ENCODE measurements at places on chromosomes 7 and 10.

DNA sequence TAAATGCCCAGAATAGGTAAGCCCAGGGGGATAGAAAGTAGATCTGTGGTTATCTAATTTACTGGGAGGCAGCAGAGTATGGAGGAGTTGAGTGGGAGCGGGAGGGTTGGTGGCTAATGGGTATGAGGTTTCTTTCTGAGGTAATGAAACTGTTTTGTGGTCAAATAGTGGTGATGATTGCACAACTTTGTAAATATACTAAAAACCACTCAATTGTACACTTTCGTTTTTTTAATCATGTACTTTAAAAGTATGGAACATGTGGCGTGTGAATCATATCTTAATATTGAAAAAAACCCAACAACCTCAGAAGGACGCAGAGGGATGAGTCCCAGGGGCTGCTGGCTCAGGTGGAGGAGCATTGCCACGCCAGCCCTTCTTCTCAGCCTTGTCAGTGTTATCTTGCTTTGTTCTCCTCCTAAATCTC lies 118.1 kb downstream of the WDR11 start:
- DNase-seq = no peak

DNA sequence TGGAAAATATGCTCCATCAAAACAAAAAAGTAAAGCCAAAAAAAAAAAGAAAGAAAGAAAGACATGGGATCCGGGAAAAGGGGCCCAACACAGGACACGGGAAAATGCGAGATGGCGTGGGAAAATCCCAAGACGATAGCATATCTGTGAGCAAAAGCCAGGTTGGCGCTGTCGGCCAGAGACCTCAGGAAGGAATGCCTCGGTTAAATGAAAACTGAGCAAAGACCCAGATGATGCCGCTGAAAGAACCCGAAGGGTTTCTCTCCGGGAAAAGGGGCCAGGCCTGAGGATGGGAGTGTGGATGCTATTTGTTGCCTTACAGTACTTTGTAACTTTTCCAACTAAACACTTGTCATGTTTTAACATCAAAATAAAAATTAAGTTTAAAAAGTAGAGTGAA lies 49.5 kb upstream of the PPP2R2D start:
- DNase-seq = no peak

GRCh38 chr7:91835091-91835825 lies 45.2 kb downstream of the MTERF1 start:
- no peak for DNase-seq

- DNase-seq = no peak
These were observed 5.9 kb downstream of the SLIT1 start for GRCh38 chr10:97179731-97180362.

DNA sequence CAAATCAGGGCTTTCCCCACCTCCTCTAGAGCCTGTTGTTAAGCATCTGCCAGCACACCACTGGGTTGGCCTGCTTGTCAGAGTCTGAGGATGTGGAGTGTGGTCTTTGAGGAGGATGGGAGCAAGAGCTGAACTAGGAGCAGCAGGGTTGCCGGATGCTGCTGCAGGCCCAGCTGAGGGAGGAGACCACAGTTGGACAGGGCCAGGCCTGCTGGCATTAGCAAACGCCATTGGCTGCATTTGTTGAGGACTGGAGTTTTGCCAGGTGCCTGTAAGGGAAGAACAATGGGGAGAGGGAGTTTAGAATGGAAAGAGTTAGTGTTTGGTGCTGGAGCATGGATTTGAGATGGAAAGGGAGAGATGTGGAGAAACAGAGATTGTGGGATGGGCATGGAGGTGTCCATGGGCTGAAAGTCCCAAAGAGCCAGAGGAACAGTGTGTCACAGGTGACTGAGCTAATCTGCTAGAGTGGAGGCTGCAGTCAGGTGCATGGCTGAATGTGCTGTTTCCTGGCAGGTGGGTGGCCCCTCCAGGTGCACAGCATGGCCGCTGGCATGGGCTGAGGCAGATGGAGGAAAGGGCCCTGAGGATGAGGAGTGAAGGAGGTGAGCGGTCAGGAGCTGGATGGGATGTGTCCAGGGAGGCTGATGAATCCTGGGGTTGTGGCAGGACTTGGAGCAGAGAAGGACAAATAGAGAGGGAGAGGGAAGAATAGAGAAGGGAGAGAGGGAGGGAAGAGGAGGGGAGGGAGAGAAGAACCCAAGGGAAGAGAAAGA lies 40.7 kb downstream of the LEP start:
- no peak for DNase-seq

GRCh38 chr10:125551247-125551646 lies 131.7 kb downstream of the TEX36 start:
- no peak for DNase-seq

DNA sequence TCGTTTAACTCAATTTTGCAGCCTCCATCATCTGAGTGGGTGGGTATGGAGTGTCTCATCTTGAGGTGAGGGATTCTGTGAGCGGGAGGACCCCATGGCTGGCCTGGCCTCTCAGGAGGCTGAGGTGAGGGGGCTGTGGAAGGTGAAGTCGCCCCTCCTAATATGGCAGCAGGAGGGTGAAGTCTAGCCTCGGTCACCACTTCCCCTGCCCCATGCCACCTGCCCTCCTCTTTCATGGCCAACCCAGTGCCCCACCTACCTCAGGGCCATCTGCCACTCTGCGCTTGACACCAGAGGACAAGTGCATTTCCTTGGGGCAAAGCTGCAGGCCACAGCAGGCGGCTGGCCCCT lies 8.7 kb downstream of the RASGEF1A start:
- DNase-seq = no peak

DNA sequence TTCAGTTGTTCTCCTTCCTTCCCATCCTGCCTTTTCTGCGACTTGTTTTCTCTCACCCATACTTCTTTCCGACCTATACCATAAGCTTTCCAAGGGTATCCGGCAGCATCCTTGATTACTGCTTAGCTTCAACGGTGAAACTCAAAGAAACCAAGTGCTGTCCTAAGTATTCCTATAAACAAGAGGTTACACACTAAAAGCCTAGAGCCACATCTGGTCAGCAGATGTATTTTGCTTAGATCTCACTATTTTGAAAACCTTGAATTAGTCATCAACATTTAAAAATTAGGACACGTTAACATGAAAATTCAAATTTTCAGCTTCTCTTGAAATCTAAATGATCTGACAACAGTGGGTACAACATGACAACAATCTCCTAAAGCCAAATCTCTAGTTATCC lies 20.0 kb downstream of the ARHGAP21 start:
- DNase-seq = no peak

- no peak for DNase-seq
These were observed 247.3 kb upstream of the PITRM1 start for GRCh38 chr10:3419719-3420495.

- DNase-seq = no peak
These were observed 7.7 kb upstream of the GSTK1 start for GRCh38 chr7:143255564-143255963.

DNA sequence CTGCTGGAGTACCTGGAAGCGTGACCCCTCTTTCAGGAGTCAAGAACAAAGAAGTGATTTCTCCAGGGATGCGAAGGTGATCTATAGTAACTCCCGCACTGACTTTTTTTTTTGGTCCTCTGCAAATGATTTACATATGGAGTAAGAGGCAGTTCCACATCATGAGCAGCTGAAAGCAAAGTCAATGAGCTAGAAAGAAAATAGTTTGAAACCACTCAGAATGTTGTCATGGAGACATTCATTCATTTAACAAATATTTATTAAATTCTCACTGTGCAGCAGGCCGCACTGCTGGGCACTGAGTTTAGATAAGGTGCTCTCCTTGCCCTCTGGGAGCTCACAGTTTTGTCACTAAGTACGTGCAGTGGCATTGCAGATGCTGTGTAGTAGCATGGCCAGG lies 206.7 kb downstream of the CAMK1D start:
- DNase-seq = no peak

DNA sequence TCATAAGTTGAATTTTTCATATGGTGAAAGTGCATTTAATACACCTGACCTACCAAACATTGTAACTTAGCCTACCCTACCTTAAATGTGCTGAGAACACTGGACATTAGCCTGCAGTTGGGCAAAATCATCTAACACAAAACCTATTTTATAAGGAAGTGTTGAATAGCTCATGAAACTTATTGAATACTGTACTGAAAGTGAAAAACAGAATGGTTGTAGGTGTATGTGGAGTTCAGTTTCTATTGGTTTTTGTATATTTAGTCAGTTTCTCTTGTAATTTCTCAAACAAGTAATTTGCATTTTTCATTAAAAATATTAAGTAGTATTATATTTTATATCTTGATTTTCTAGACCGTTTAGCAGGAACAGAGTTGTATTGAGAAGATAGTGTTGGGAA lies 15.3 kb downstream of the CCDC7 start:
- no peak for DNase-seq

DNA sequence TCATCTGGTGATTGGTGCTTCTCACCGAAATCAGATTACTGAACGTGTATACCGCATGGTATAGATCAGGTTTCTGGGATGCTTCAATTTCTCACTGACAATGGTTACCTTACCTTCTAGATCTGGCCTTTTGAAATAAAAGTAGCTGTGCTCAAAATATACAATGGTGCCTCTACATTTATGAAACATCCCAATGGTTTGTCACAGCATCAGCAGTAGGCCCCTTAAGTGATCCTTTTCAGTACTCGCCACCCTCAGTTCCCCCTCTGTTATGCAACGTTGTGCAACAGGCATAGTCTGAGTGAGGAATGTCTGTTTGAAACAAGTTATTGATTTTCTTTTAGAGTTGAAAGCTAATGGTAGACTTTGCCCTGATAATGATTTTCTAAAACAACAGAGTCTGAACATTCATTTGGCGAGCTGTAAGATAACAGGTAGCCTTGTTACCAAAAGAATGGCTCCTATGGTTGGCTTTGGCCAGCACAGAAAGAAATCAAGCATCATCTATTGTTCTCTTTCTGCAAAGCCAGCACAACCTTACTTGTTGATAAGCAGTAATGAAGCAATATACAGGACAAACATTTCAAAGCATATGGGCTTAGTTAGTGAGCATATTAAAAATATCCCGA lies 693.9 kb downstream of the PARD3 start:
- DNase-seq = no peak

- DNase-seq = no peak
These were observed 2.2 kb downstream of the SMC3 start for GRCh38 chr10:110569736-110570135.

GRCh38 chr10:67780759-67781538 lies 57.0 kb downstream of the DNAJC12 start:
- no peak for DNase-seq

DNA sequence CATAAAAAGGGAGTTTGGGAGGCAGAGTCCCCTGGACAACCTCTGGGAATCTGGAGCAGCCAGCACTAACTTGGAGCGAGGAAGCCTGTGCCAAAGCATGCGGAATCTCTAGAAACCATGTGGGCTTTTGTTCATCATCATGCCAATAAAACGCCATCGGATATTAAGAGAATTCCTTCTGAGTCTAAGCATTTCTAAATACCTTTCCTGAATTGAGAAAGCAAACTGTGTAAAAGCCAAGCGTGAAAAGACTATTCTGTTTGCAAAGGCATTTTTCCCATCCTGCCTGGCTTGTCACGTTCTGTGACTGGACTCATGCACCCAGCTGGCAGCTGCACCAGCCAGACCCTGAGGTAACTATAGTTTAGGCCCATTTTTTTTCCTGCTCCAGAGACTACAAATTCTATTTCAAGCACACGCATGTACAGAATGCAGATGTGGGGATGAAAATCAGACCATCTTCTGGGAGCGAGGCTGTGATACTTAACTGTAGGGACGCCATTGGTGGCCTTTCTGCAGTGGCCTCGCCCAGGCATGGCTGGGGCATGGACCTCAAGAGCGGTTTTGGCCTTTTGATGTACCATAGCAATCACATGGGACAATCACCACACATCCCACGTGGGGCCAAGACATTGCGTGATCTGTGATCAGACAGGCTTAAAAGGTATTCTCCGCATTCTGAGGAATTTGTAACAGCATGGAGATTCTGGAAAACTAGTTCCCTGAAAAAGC lies 218.9 kb downstream of the KIAA1217 start:
- no peak for DNase-seq

GRCh38 chr7:90242369-90243168 lies 2.4 kb upstream of the CFAP69 start:
- DNase-seq = no peak

- no peak for DNase-seq
These were observed 100.6 kb upstream of the GLCCI1 start for GRCh38 chr7:7867846-7868571.

DNA sequence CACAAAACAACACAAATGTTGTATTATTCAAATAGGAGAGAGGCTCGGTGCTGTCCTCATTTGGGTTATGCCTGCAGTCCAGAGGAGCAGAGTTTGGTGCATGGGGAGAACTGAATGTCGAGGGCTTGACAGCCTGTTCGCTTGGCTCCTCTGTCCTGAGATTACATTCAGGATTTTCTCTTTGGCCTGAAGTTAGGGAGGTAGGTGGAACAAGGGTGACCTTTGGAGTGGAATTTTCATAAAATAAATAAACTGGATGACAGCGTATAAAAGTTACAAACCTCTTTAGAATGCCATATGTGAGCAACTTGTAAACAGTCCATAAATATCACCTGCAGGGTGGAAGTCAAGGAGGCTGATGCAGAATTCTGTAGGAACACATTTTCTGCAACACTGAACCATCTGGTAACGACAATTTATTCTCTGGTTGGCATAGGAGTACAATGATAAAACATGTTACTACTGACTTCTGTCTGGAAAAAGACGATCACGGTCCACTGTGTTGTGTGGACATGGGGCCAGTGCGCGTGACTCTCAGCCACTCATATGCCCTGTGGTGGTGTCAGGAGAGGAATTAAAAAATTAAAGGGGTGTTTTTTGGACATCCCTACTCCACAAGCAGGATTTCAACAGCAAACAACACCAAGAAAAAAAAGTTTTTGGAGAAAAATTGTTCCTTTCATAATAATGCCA lies 33.2 kb downstream of the NRP1 start:
- no peak for DNase-seq

DNA sequence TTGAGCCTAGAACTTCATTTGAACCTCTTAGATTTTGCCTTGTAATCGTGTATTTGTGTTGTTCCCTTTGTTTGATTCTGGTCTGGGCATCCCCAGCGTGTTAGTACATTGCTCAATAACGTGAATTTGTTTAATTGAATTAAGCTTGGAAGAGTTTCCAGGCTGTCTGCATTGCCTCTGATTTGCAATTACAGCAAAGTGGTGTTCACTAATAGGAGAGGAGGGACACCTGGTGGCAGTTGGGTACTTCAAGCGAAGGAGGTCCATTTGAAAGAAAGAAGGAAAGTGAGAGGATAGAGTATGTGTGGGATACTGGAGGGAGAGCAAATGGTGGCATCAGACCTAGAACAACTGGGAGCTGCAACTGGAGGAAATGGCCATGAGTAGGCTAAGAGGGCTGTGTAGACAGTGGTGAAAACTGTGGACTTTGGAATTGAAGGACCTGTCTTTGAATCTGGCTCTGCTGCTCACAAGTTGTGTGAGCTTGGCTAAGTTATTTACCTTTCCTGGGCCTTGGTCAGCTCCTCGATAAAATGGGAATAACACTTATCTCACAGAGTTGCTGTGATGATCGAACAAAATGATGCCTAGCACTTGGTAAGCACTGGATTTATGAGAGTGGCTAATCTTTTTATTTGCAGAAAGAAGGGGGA lies 15.1 kb downstream of the LSMEM1 start:
- DNase-seq = no peak

Data from C1 segment of cervical spinal cord (tissue), 14 donors.